H4 (cell line): ENCODE measurements at places on chromosomes 2 and 18.

- DNase-seq = no peak
These were observed 43.2 kb downstream of the KCNE4 start for GRCh38 chr2:223095207-223095606.

DNA sequence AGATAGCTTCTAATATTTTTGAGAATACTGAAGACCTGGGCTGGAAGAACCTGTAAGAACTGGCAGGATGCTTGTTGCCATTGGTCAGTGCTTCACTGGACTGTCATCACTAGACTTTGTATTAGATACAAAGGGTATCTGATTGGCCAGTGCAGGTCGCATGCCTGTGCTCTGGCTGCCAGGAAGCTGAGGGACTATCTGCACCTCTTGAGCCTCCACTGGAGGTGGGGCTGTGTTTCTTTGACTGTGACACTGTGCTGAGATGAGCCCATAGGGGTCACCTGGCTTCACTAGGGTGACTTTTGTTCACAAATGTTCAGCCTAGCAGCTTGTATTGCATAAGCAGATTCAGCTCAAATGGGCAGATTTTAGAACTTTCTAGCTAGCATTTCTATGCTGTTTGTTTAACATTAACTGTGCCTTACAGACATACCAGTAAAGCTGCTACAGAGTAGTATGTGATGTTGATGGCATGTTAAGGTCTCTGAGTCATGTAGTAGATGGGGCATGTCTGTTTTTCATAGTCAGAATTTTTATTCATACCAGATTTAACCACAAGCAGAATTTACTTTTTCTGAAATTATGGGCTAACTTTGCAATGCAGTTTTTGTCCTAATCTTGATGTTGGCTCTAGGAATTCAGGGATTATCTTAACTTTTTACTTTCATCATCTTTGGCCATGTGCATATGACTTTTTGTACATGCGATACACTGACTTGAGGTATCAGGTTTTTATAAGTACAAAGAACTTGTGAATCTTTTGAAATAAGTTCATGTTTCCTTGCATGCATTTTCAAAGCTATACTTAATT lies 56.1 kb downstream of the RHBDD1 start:
- DNase-seq = no peak

DNA sequence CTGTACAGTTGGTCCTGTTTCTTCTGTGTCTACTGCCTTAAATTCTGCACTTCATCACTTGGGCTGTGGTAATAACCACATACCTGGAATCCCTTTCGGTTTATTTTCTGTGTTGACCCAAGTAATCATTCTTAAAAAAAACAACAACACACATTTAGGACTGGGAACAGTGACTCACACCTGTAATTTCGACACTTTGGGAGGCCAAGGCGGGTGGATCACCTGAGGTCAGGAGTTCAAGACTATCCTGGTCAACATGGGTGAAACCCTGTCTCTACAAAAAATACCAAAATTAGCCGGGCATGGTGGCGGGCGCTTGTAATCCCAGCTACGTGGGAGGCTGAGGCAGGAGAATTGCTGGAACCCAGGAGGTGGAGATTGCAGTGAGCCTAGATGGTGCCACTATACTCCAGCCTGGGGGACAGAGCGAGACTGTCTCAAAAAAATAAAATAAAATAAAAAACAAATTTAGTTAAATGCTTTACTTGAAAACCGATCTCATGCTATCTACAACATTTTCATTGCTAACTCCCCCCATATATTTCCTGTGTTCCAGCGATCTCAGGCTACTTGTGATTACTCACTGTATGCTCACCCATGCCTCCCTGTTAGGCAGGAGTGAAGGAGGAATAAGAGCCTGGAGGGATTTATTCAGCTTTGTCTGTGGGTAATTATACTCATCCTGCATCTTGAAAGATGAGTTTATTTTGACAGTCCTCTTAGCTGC lies 18.2 kb downstream of the ACSL3 start:
- peak; percentile 27 for DNase-seq

DNA sequence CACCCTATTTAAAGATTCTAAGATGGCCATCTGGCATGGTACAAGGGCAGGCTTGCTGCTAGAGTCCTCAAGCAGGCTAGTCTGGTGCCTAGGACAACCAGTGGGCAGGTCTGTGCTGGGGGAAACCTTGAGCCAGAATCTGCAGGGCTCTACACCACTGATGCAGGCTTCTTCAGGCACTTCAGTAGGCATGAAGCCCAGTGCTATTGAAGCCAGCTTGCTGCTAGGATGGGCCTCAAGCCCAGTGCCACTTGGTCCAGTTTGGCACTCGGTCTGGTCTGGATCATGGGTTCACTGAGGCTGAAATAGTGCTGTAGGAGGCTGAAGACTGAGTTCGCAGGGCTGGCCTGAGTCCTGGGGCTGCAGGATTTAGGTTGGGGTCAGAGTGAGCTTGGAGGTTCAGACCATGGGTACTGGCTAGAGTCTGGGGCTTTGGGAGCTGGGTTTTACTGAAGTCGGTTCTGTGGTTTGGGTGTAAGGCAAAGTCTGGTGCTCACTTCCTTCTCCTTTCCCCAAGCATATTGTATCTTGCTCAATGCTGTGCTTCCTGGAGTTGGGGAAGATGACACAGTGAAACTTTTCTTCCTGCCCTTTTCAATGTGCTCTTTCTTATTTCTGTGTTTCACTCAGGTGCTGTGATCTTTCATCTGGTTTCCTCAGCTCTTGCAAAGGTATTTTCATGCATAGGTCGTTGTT lies 41.2 kb downstream of the SP100 start:
- DNase-seq = no peak

DNA sequence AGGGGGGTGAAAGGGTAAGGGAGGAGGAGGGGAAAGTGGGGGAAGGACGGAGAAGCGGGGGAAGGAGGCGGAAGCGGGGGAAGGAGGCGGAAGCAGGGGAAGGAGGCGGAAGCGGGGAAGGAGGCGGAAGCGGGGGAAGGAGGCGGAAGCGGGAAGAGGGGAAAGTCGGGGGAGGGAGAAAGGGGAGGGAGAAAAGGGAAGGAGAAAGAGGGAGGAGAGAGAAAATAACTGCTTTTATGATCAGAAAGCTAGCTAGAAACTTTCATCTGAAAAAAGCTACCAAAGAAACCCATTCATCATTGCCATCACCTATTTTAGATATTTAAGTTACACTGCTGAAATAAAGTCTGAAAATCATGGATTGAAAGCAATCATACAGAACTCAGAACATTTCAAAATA lies 72.5 kb downstream of the USP34 start:
- DNase-seq = no peak

- peak; percentile 43 for DNase-seq
These were observed 305.7 kb upstream of the PKDCC start for GRCh38 chr2:41741951-41742595.

GRCh38 chr2:9753665-9754531 lies 89.4 kb upstream of the TAF1B start:
- DNase-seq = no peak

GRCh38 chr2:157329524-157329923 lies 3.9 kb upstream of the ERMN start:
- no peak for DNase-seq

- DNase-seq = peak; percentile 69
These were observed 28.1 kb upstream of the SATB2 start for GRCh38 chr2:199485732-199486335.

DNA sequence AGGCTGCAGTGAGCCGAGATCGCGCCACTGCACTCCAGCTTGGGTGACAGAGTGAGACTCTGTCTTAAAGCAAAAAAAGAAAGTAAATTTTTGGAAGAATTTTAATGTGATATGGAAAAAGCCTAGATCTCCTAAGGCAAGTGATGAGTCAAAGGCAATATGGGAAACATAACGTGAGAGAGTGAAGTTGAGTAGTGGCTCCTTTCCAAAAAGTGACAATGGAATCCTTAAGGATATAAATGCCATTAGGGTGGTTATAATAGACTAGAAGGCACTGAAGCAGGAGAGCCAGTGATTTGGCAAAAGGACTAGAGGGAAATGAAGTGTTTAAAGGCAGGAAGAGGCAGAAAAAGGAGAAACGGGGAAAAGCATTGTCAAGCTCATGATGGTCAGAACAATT lies 25.6 kb downstream of the ARHGAP28 start:
- no peak for DNase-seq

GRCh38 chr2:68057658-68058396 lies 5.0 kb downstream of the C1D start:
- DNase-seq = no peak

DNA sequence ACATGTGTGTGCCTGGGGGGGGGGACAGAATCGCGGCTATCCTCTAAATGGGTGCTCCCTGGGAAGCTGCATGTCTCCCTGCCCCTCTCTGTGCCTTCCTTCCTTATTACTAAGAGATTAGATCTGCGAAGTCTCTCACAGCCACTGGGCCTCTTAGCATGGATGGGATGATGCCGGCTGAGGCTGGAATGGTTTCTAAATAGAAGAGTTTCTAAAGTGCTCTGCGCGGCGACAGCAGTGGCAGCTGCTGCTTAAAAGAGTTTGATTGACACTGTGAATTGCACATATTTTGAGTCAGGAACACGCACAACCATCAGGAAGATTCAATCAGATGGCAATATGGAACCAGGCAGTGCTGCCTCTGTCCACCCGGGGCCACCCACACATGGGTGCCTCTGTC lies 163.8 kb downstream of the CLIP4 start:
- DNase-seq = no peak
